ENCODE measurements at places on chromosomes 12 and 14.

DNA sequence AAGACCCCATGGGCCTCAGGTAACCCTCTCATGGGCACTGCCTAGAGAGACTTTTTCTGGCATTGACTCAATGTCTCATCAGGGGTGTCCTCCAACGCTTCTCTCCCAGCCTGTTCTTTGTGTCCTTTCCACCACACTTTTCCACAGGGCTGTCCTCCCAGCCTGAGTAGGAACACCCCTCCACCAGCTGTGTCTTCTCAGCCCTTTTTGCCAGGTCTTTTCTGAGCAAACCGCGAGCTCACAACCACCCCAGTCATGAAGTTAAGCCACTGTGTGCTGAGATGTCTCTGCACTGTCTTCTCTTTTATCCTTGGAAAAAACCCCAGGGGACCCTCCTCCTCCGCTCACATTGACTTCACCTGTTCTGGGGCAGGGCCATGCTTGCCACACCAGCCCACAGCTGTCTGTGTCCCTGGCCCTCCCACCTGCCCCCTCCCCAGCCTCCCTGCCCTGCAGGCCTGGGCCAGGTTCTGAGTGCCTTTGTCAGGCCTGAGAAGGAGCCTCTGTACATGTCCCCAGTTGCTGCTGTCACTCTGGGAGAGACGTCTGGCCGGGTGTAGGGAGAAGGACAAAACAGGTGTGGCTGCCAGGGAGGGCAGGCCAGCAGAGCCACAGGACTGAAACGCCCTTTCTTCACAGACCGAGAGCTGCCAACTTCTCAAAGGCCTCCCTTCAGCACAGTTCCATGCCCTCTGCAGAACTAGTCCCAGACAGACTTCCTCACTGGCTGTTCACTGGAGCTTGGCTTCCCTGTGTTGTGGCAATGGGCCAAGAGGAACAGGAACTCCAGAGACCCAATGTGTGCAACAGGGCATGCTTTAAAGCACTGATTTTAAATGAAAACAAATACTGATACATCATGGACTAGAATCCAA, 50.5 kb upstream of the PNMA1 start:
- no peak for DNase-seq

DNA sequence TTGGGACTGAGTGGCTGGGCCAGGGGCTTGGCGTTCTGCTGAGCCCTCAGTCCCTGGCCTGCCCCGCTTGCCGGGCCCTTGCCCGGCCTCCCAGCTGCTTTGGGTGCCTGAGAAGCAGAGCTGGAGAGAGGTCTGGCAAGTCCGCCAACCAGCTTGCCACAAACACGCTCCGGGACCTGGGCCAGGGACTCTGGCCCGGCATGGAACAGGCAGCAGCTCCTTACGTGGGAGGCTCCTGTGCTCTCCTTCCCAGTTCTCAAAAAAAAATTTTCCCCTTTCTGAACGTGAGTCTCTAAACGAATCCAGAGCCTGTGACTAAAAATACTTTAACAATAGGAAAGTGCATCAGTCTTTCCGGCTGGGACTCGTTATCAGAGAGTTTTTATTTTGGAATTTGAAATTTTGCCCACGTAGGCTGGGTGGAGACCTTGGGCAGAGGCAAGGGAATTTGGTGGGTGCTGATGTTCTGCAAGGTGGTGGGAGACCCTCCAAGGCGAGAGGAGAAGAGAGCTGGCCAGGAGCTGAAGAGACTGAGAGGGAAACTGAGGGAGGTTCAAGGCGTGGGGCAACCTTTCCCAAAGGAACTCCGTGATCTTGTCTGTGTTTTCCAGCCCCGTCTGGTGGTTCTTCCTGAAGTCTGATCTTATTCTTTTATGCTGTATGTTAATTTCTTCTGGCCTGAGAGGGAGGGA, 6.8 kb upstream of the NR4A1 start:
- DNase-seq = no peak

DNA sequence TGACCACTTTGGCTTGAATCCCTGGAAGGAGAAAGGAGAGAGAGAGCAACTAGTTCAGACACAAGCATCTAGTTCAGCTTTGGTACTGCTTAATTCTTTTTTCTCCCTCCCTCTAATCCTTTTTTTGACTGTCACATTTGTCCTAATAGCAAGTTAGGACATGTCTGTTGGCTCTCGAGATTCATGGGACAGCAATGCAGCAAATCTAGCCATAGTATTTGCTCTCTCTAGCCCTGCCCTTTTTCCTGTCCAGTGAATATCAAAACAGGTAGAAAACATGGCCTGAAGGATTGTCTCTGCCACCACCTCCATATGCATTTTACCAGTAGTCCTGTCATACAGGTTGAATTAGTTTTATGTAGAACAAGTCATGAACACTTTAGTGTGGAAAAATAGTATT, 116.4 kb downstream of the PTPRB start:
- DNase-seq = no peak

- no peak for DNase-seq
These were observed 23.2 kb downstream of the PRKCH start for GRCh38 chr14:61344437-61345150.

DNA sequence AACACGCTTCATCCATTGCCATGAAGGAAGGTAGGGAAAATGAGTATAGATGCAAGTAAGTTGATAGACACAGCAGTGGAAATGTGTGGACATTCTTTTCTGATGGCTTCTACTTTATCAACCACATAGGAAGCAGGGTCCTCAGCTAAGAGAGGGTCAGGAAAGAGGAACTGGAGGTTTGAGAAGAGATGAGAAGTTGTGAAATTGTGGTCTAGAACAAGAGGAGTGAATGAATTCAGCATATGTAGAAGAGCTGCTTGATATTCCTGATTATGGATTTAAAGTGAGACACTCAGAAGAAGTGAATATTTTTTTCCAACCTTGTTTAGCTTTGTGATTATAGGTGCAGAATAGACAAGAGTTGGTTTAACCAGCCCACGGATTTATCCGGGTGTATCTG, 128.5 kb downstream of the SLC15A5 start:
- DNase-seq = no peak

DNA sequence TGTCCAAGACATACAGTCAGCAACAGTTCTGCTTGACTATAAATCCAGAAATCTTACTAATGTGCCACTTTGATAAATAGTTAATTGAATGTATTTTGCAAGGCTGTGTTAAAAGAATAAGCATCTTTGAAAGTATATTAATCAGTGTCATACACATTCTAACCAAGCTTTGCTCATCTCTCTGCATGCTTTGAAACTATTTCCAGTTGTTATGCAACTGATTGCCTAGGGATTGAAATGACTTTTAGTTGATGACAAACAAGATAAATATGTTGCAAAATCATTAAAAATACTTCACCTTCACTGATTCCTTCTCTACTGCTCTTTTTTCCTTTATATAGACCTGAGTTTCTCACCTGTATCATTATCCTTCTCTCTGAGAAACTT, 91.3 kb downstream of the AEBP2 start:
- DNase-seq = no peak

DNA sequence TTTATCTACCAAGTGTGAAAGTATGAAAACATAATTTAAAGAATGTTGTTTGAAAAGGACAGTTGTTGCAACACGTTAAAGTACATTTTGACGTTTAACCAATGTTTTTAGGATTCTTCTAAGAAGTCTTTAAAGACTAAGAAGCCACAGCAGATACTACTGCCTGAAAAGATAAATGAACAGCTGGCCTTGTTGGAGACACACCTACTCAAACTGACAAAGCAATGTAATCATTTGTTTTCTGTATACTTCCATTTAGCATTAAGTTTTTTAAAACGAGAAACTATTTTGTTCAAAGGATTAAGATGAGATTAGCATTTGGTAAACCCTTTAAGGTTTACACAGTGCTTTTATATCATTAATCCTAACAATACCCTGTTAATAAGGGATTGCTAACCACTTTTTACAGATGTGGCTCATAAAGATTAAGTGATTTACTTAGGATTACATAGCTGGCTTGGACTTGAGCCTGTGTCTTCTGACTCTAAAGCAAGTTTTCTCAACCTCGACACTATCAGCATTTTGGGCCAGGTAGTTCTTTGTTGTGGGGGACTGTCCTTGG, 134.4 kb downstream of the CFAP54 start:
- peak; percentile 43 for DNase-seq

DNA sequence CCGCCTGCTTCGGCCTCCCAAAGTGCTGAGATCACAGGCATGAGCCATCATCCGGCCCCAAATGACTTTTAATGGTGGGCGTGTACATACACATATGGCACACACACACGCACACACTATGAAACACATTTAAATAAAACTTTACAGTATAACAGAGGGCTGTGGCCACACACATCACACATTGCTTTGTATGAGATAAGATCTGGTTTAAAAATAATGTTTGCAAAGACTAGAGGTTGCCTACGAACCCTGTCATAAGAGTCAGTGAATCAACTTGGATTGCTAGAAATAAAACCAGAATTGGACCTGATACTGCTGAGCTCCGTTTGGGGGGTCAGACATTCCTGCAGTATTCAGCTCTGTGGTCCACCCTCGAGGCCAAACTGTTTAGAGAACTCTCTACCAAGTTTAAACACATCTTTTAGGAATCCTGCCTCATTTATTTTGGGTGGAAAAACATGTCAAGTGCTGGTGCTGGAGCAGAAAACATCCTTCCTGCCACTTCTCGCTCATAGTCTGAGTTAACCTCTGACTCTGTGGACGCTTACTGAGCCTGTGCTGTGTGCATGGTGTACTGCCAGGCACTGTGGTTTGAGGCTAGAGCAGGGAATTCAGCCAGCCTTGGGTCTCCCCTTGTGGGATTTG, 47.8 kb upstream of the EML1 start:
- no peak for DNase-seq

GRCh38 chr12:125133616-125134015, 68.4 kb downstream of the AACS start:
- no peak for DNase-seq

DNA sequence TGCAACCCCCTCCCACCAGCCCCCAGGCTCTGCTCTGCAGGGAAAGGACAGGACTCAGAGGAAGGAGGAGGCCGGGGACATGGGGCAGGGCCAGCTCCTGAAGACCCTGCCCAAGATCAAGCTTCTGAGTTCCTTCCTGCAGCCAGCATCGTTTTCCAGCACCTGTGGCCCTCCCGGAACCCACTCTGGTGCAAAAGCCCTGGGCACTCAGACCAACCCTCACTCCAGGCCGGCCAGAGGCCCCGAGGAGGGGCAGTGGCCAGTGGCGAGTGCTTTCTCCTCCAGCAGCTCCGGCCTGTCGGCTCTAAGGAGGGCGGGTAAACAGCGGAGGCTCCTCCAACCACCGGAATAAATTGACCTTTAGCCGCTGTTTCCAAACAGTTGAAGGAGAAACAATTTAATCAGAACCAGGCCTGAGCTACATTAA, 10.8 kb downstream of the TMEM179 start:
- no peak for DNase-seq

DNA sequence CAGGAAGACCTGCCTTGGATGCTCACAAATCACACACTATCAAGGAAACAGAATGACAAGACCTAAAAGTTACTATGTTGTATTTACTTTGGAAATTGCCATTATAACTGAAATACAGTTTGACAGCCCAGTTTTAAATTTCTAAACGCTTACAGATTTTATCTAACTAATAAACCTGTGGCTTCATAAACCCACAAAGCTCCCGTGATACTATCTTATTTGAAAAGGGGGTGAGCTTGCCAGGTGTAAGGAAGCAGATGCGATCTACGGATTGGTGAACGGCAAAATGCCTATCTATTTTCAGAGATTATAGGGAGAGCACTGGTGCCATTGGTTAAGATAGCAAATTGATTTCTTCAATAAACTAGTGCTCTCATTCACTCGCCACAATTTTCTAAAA, 485.5 kb downstream of the BCAT1 start:
- DNase-seq = no peak

DNA sequence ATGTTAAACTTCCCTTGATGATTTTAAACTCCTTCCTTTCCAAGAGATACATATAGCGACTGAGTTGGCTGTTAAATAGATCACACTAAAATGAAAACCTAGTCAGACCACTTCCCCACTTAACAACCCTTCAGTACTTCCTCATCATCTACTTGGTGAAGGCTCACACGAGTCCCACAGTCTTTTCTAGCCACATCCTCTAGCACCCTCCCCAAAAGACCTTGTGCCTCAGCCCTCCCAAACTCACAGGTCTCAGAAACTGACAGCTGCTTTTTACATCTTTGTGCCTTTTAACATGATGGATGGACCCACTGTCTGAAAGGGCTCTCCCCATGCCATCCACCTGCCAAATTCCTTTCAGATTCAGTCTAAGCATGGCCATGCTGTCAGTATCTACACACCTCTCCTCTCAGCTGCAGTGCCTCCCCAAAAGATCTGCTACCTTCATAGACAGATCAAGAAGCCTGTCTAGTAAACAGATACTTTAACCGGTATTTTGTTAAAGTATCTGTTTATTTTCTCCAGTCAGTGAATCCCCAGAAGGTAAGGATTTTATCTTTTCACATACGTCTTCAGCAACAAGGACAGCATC, 65.1 kb upstream of the GPHB5 start:
- no peak for DNase-seq
